ENCODE measurements at places on chromosomes 3 and 15.

DNA sequence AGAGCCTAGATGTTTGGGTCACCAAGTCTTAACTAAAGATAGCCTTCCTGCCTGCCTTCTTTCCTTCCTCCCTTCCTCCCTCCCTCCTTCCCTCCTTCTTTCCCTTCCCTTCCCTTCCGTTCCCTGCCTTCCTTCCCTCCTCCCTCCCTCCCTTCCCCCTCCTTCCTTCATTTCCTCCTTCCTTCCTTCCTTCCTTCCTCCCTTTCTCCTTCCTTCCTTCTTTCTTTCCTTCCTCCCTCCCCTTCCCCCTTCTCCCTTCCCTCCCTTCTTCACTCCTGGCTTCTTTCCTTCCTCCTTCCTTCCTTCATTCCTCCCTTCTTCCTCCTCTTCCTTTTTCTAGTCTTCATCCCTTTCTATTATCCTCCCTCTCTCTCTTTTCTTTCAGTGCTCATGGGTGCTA, 2.0 kb downstream of the DNAJB8 start:
- DNase-seq, result no peak

GRCh38 chr3:5312290-5312689, 124.8 kb downstream of the EDEM1 start:
- no peak for DNase-seq

DNA sequence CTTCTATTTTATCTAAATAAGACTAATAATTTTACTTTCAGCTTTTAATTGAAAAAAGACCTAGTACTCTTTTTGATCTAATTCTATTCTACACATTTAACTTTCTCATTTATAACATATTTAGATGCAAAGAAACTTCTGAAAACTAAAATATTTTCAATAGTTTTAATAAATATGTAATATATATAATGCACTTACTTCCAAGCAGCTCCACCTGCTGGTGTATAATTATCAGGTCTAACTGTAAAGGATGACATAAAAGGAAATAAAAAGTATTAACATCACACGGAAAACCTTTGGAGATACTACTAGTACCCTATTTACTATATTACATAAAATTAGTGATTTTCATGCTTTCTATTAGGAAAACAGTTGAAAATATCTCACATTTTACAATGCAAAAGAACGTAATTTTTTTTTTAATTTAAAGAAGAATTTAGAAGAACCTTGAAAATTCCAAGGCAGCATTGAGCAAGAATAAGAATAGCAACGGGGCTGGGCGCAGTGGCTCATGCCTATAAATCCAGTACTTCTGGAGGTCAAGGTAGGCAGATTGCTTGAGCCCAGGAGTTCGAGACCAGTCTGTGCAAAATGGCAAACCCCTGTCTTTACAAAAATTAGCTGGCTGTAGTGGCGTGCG, 10.2 kb downstream of the PLSCR5 start:
- DNase-seq, result no peak

DNA sequence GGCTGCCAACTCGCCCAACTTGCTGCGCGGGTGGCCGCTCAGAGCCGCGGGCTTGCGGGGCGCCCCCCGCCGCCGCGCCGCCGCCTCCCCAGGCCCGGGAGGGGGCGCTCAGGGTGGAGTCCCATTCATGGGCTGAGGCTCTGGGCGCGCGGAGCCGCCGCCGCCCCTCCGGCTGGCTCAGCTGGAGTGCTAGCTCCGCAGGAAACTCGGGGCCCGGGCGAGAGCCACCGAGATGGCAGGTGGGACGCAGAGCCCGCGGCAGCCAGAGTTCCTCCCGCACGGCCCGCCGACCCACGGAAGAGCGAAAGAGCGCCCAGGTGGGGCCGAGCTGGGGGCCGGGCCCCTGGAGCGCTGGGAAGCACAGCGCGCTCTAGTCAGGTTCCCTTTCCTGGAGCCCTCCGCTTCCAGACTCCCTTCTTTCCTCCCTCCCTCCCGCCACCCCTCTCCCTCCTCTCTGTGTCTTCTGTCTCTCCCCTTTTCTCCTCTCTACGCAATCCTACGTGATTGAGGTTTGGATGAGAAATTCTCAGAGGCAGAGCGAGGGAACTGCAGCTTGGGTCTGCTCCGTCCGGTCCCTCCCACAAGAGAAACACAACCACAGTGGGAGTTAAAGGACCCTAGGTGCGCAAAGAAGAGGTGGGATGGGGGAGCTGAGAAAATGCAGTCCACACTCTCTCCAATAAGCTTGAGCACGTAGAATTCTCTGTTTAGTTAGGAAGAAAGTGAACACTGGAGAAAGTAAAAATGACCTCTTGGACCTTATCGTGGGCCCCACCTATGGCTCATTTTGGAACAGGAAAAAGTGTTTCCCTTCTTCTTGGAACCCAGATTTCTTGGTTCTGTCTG, 317.3 kb downstream of the FGF12 start:
- peak; percentile 34 for DNase-seq

- DNase-seq, result no peak
Measured at GRCh38 chr3:11907667-11908660, 61.3 kb upstream of the TAMM41 start.

GRCh38 chr15:100580414-100580813, 21.6 kb downstream of the LINS1 start:
- no peak for DNase-seq

GRCh38 chr15:73937296-73937695, 11.0 kb downstream of the LOXL1 start:
- no peak for DNase-seq

DNA sequence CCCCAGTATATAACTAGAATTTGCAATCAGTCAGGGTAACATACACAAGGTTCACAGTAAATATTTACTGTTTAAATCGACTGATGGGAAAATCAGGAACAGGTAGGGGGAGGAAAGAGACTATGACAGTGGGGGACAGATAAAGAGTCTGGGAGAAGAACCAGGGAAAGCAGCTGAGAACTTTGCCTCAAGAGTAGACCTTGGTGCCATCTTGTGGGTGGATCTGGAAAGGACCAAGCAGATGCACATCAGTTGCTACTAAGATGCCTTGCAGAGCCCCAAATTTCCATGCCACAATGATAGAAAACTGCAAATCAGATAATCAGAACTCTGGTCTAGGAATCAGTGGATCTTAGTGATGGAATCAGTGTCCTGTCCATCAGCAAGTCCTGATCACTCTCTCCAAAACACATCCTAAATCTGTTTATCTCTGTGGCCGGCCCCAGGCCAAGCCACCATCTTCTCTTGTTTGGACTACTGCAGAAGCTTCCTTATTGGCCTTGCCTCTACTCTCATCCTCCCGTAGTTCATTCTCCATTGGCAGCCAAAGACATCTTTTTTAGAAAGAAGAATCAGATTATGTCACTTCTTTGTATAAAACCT, 62.7 kb downstream of the PDE8A start:
- DNase-seq, result peak; percentile 18

DNA sequence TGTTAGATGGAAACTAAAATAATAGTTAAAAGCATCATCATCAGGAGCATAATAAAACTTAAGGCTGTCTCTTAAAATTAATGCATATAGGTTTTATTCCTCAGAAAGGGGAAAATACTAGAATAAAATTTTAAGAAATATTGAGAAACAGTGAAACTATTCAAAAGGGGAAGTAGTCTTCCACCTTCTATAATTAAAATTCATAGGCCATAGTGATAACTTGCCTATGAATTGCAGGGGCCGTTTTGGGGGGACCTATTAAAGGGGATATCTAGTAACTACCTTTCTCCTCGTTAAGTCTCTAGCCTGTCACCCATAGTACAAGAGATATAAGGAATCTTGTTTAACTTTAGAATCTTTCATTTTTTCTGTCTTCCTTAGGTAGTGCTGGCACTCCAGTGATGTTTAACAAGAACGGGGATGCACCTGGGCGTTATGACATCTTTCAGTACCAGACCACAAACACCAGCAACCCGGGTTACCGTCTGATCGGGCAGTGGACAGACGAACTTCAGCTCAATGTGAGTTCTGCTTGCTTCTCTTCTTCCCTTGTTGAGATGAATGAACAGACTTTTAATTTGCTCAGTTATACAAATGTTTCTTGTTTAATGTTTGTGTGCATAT, 600.4 kb downstream of the GRM7 start:
- no peak for DNase-seq

GRCh38 chr3:171788546-171789351, 21.5 kb downstream of the PLD1 start:
- peak; percentile 0 for DNase-seq

All from kidney glomerular epithelial cell (primary cell).